ENCODE measurements at places on chromosomes 3 and 15.

DNA sequence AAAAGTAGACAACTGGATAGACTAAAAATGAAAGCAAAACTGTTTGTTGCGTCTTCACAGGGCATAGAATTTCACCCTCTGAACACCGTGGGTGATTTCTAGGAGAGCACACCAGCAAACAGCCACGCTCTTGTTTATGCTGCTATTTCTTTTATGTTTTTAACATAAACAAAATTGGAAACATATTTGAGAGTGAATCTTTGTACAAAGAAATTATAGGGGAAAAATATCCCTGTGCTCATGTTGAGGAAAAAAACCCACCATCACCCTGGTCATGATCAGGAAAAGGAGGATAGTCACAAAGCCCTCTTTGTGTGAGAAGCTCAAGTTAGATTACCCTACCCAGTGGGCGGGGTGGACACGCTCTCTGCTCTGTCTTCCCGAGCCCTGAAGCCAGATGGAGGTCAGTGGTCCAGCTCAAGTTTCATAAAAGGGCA lies 313.3 kb downstream of the SATB1 start:
- DNase-seq, result no peak

DNA sequence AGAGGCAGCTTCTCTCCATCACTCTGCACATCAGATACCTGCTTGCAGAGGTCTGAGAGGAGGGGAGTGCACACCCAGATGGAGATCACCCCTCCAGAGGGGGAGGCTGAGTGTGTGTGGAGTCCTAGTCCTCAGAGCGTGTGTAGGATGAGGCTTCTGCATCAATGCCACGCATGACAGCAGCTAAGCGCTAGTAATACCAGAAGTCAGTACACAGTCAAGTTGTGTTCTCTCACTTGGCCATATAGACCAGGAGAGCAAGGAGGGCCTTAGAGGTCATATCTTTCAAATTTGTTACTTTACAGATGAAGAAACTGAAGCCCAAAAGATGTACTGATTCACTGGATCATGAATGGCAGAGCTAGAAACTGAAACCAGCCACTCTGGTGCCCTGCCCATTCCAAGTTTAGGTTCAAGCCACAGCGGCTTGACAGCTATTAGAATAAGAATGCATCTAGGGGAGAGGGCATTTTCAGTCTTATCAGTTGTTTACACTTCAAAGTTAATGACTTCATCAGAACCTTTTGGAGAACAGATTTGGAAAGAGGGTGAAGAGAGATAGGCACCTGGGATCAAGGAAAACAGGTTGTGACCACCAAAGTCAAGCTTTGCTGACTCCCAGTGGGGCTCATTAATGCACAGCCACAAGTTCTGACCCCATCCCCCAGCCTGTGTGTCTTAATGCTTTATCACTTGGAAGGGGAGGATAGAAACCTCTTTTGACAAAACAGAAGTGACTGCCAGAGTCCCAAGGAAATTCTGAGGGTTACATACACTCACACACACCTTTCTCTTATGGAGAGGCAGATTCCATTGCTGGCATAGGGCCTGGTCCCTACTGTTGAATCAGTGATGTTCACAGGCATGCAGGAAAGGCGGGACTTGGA lies 310.3 kb downstream of the CHST2 start:
- DNase-seq, result no peak

- DNase-seq, result no peak
These were observed 326.9 kb downstream of the UACA start for GRCh38 chr15:70436428-70436827.

GRCh38 chr15:64095795-64096667 lies at the start of gene SNX1:
SNX1 (plus strand) TSS chr15:64095982; CDS start chr15:64096014, 32 bp downstream.
- peak; percentile 73 for DNase-seq

DNA sequence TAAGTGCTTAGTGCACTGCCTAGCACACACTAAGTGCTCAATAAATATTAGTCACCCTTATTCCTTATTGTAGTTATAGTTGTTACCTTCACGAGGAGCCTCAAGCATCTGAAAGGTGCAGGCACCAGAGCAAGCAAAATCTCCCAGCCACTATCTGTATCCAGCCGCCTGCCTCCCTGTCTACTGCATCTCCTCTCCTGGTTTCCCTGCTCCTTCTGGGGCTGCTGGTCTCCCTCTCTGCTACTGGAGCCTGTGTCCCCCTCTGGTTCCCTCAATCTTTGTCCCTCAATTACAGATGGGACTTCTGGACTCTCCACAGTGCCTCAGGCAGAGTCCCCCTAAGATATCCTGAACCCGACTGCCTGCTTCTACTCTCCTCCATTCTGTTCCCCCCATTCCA lies 18.8 kb downstream of the MYL3 start:
- DNase-seq, result no peak

- DNase-seq, result no peak
These were observed 650.0 kb upstream of the CFAP20DC start for GRCh38 chr3:59699648-59700320.

DNA sequence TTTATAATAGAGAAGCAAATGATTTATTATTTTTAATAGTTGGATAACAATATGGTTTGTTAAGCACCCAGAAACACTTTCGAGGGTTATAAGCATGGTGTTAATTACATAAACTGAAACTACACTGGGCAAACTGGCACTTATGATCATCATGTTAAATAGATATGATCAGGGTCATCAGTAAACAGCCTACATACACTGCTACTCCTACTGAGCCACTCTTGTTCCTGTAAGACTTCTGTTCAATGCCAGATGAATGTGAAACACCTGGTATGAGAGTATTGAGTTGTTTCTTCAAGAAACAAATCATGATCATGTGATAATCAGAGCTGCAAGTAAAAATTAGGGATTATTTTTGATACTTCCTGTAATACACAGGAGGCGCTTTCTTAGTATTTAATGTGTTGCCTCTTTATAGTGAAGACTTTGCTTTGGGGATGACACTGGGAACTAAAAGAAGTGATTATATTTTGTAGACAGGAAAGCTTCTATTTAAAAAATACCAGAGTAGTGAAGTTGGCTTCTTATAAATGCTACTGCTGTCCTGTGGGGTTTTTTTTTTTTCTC lies 32.3 kb upstream of the UTS2B start:
- no peak for DNase-seq

DNA sequence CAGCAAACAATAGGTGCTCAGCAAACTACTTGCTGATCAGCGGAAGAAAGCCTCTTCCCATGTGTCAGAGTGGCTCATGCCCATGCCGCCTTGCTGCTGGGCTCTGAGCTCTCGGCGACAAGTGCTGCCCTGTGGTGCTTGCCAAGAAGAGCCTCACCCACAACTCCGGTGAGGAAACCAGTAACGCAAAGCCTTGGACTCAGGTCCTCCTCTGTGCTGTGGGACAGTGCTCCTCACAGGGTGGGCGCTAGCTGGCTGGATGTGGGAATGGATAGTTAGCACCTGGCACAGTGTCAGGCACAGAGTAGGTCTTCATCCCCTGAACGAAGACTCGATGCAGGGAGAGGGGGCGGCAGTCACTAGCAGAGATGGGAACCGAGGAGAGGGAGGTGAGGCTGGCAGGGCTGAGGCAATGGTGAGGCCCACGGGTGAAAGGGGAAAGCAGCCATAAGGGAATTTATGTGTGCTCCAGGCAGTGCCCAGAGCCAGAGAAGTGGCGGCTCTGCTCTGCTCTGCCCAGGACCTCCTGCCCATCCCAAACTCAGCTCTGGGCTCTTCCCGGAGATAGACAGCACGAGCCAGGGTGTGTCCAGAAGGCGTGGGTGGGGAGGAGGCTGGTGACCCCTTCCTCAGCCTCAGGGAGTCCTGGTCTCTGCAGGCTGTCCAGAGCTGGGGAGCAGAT lies 55.7 kb downstream of the IQSEC1 start:
- no peak for DNase-seq

DNA sequence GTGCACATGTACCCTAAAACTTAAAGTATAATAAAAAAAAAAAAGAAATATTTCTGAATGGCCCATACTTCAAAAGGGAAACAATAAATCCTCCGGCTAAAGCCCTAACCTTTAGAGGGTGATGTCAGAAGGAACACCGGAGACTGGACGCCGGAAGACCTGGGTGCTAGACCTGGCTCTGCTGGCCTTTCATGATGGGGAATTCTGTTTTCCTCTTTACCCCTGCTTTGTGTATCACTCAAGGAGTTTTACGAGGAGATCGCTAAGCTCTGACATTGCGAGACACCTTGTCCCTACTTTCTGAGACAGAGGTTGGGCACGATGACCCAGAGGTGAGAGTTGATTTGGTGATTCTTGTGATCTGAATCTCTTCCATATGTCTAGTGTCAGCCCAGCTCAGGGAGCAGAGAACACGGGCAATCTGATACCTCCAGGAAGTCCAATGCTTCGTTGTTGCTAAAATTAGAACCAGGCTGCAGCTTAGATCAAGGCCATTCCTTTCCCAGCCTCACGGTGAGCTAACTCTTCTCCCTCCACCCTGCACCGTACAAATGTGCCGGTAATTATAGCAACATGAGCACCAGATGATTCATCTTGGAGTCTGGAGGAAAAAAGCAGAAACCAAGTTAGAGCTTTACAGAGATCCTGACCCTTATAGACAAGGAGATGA lies 42.0 kb upstream of the CFAP161 start:
- peak; percentile 90 for DNase-seq

DNA sequence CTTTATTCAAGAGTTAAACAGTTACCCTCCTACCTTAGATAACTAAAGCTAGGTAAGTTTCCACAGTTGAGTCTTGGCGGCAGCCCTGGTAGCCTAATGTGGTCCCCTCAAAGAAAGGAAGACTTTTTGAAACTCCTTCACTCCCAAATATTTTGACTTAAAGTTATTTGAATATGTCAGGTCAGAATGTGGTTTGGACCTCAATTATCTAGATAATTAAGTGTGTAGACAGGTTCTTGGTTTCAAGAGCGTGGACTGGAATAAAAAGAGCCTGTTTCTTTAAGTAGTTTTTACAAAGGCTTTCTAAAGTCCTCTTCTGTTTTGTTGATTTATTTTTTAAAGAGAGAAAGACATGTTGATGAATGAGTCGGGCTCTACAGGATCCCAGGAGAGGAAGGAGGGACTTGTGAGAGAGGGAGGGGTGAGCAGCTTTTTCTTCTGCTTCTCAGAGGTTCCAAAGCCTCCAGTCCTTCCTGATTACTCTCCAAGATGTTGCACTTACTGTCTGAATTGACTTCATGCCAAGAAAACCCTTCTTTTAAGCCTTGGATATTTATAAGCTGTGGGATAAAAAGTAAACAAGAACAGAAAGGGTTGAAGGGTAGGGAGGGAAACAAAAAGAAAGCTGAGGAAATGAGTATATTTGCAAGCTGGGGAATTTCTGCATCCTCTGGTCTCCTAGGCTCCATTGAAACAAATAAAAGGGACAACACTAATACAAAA lies 457.4 kb downstream of the IGSF11 start:
- no peak for DNase-seq

- DNase-seq, result no peak
These were observed 25.5 kb upstream of the PCOLCE2 start for GRCh38 chr3:142914286-142914811.

DNA sequence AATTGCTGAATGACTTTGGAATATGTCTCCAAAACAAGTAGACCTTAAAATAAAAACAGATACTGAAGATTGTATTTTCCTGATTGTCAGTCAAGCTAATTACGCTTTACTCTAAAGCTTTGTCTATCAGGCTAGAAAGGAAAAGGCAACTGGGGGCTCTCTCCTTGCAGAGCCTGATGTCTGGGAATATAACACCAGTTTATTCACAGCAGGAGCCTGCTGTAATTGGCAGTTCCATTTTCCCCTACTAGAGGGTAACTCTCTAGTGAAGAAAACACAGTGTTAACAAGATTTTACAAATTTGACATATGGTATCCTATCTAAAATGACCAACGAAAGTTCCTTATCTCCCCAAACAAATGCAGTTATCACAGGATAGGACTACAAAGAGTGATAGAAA lies 158.8 kb downstream of the PDZRN3 start:
- no peak for DNase-seq

- DNase-seq, result no peak
These were observed 199.2 kb downstream of the OTOL1 start for GRCh38 chr3:161695811-161696210.

DNA sequence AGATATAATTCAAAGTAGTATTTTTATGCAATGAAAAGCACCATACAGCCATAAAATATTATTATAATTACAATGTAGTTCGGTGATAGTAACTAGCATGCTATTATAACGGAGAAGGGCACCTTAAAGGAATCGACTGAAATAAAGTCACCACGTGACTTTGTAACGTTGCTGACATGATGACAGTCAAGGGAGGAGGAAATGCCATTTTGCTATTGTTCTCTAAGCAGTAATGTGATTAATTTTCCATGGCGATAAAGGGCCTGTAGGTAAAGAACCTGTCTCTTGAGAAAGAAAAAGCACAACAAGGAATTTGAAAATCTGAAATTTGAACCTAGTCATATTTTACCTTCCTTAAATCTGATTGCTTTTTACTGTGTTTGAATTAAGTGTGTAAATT lies 526.2 kb downstream of the ROBO2 start:
- DNase-seq, result no peak

GRCh38 chr15:91152896-91153581 lies 53.0 kb downstream of the SV2B start:
- DNase-seq, result no peak

- no peak for DNase-seq
These were observed 7.3 kb downstream of the CCDC33 start for GRCh38 chr15:74243431-74243830.
